ENCODE measurements at places on chromosomes 2 and 18.
A peak's percentile ranks its signal among the peaks of the same experiment; 100 is the strongest.

GRCh38 chr2:181517685-181518301 is 60.6 kb downstream of the ITGA4 start:
- no peak overlapping the region for H3K27ac ChIP-seq
- H3K4me1 ChIP-seq = no peaks in the 10 kb centered on the region
- no peaks in the 10 kb centered on the region for H3K36me3 ChIP-seq
- DNase-seq = peak; percentile 6

DNA sequence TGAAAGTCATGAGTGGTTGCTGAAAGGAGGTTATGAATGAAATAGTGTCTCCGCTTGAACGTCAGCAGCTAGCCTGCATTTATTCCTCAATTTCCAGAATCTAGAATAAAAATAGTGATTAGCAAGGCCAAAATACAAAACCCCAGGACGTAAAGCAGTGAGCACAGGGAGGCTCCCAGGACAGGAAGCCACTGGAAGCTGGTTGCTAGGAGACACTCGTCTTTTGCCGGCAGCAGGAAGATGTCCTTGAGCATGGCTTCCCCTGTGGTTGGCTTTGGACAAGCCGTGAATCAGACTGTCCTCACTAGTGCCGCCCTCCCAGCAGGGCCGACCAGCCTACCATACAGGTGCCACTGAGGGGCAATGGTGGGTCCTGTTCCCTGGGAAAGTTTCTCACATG is 374.4 kb downstream of the MTX2 start:
- peaks cover 18% of the 10 kb centered on the region for H3K27me3 ChIP-seq
- H3K4me1 ChIP-seq = no peaks in the 10 kb centered on the region
- DNase-seq = no peak
- no peak overlapping the region for H3K4me3 ChIP-seq
- H3K36me3 ChIP-seq = no peaks in the 10 kb centered on the region

DNA sequence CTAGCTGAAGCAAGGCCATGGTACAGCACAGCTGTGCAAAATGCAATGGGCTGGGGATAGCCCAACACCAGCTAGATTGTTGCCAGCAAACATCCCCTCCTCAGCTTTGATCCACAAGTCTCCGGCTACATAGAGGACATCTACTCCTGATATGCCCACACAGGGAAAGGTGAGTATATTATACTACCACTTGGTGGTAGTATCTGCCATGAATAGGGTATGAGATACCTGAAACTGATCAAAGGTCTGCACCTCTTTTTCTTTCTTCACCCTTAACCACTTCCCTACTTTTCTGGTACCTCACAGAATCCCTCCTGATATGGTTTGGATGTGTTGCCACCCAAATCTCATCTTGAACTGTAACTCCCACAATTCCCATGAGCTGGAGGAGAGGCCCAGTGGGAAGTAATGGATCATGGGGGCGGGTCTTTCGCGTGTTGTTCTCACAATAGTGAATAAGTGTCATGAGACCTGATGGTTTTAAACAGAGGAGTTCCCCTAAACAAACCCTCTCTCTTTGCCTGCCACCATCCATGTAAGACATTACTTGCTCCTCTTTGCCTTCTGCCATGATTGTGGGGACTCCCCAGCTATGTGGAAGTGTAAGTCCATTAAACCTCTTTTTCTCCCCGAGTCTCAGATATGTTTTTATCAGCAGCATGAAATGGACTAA is 279.6 kb downstream of the TXNL1 start:
- H3K36me3 ChIP-seq = no peaks in the 10 kb centered on the region
- DNase-seq = no peak
- no peaks in the 10 kb centered on the region for H3K4me1 ChIP-seq
- H3K27me3 ChIP-seq = no peaks in the 10 kb centered on the region
- no peak overlapping the region for H3K4me3 ChIP-seq

DNA sequence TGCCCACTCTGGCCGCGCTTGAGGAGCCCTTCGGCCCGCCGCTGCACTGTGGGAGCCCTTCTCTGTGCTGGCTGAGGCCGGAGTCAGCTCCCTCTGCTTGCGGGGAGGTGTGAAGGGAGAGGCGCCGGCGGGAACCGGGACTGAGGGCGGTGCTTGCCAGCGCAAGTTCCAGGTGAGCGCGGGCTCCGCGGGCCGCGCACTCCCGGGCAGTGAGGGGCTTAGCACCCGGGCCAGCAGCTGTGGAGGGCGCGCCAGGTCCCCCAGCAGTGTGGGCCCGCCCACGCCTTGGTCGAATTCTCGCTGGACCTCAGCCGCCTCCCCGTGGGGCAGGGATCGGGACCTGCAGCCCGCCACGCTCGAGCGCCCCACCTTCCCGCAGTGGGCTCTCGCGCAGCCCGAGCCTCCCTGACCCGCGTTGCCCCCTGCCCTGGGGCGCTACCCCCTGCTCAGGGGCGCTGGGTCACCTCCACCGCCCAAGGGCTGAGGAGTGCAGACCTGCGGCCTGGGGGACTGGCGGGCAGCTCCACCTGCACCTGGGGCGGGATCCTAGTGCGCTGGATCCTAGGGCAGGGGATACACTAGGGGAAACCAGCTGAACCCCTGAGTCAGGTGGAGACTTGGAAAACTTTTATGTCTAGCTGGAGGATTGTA is 97.3 kb downstream of the CD8B2 start:
- H3K4me3 ChIP-seq = no peak overlapping the region
- no peak for DNase-seq
- no peaks in the 10 kb centered on the region for H3K27me3 ChIP-seq
- H3K27ac ChIP-seq = no peak overlapping the region

DNA sequence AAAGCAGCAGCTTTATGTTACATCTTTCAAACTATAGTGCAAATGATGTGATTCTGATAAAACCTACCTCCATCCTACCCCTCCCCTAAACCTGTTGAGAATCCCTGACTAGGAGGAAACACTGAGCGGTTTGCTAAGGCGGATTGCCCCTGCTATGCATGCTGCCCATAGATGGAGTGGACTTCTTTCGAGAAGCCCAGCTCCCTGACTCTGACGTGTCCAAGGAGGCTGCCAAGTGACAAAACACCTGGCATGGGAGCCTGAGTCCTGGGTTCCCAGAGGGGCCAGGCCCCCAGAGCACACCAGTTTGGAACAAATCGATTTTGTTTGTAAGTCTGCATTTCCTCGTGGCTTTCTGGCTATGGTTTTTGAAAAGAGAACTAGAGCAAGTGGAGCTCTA is 1.4 kb upstream of the UXS1 start:
- no peaks in the 10 kb centered on the region for H3K4me1 ChIP-seq
- H3K27ac ChIP-seq = no peak overlapping the region
- no peaks in the 10 kb centered on the region for H3K36me3 ChIP-seq
- no peaks in the 10 kb centered on the region for H3K27me3 ChIP-seq

- DNase-seq = no peak
- H3K36me3 ChIP-seq = no peaks in the 10 kb centered on the region
- no peaks in the 10 kb centered on the region for H3K4me1 ChIP-seq
Measured at GRCh38 chr18:67308819-67309218, 207.7 kb downstream of the DSEL start.

- no peaks in the 10 kb centered on the region for H3K4me1 ChIP-seq
- H3K27ac ChIP-seq = no peak overlapping the region
- H3K4me3 ChIP-seq = no peak overlapping the region
Measured at GRCh38 chr2:1600191-1601066, 143.9 kb downstream of the PXDN start.

- no peaks in the 10 kb centered on the region for H3K36me3 ChIP-seq
- no peaks in the 10 kb centered on the region for H3K4me1 ChIP-seq
- H3K27ac ChIP-seq = no peak overlapping the region
- no peaks in the 10 kb centered on the region for H3K27me3 ChIP-seq
- no peak for DNase-seq
Measured at GRCh38 chr2:144376926-144377325, 143.0 kb downstream of the ZEB2 start.

- H3K4me3 ChIP-seq = no peak overlapping the region
- H3K27me3 ChIP-seq = no peaks in the 10 kb centered on the region
- H3K27ac ChIP-seq = no peak overlapping the region
- H3K36me3 ChIP-seq = no peaks in the 10 kb centered on the region
Measured at GRCh38 chr18:45958027-45958426, 9.1 kb downstream of the EPG5 start.

- no peaks in the 10 kb centered on the region for H3K36me3 ChIP-seq
- no peaks in the 10 kb centered on the region for H3K27me3 ChIP-seq
- H3K4me3 ChIP-seq = peak overlapping the region; percentile 79
- DNase-seq = peak; percentile 7
Measured at GRCh38 chr2:147846412-147847081, 1.7 kb downstream of the ACVR2A start.

DNA sequence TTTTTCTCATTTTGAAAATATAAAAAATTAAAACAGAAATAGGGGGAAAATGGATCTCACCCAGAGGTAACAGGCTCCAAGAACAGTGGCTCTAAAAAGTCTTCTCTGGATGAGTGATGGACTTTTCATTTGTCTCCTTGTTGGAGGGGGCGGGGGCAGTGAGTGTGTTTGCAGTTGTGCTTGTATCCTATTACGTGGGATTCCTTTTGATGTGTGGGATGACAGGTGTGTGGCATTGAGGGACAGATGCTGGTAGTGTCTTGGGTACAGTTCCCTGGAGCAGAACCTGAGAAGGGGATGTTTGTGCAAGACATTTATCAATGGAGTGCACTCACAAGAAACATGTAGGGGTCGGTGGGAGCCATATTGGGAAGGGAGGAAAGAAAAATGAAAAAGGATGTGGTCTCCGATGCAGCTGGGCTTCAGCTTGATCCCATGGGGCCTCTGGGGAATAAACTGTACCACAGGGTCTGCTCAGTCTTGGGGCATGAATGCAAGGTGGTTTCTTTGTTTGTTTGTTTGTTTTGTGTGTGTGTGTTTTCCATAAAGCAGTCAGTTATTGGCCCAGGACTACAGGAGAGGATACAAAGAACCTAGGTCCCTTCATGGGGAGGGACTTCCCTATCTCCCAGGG is 120.0 kb upstream of the SLC35G4 start:
- H3K4me3 ChIP-seq = no peak overlapping the region
- no peaks in the 10 kb centered on the region for H3K4me1 ChIP-seq
- no peak for DNase-seq

- no peak for DNase-seq
- H3K4me3 ChIP-seq = no peak overlapping the region
- H3K27ac ChIP-seq = no peak overlapping the region
- no peaks in the 10 kb centered on the region for H3K27me3 ChIP-seq
Measured at GRCh38 chr2:183935005-183935404, 663.3 kb upstream of the ZNF804A start.

- no peaks in the 10 kb centered on the region for H3K27me3 ChIP-seq
- no peak for DNase-seq
- H3K27ac ChIP-seq = peak overlapping the region; percentile 91
- peaks cover 7% of the 10 kb centered on the region for H3K4me1 ChIP-seq
- H3K36me3 ChIP-seq = no peaks in the 10 kb centered on the region
- H3K4me3 ChIP-seq = peak overlapping the region; percentile 38
Measured at GRCh38 chr2:217939629-217940245, 63.1 kb downstream of the TNS1 start.

GRCh38 chr2:51673628-51674027 is 641.7 kb upstream of the NRXN1 start:
- H3K36me3 ChIP-seq = no peaks in the 10 kb centered on the region
- H3K27me3 ChIP-seq = no peaks in the 10 kb centered on the region
- H3K27ac ChIP-seq = no peak overlapping the region
- H3K4me1 ChIP-seq = no peaks in the 10 kb centered on the region
- H3K4me3 ChIP-seq = no peak overlapping the region

DNA sequence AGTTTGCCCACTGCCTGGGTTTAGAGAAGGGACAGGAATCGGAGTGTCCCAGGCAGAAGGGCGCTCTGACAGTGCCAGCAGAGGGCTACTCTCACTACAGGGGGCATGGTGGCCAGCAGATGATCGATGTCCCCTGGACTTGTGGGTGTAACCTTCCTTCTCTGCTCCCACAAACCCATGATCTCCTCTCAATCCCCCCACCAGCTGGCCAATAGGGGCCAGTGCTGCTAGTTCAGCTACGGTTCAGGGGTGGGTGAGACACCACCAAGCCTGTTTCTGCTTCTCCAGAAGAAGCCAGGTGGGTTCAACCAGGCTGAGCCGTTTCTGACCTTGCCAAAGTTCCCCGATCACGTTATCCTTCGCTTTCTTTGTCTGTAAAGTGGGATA is 1.3 kb downstream of the NPPC start:
- H3K4me1 ChIP-seq = peaks cover 6% of the 10 kb centered on the region
- H3K27ac ChIP-seq = no peak overlapping the region
- DNase-seq = no peak

DNA sequence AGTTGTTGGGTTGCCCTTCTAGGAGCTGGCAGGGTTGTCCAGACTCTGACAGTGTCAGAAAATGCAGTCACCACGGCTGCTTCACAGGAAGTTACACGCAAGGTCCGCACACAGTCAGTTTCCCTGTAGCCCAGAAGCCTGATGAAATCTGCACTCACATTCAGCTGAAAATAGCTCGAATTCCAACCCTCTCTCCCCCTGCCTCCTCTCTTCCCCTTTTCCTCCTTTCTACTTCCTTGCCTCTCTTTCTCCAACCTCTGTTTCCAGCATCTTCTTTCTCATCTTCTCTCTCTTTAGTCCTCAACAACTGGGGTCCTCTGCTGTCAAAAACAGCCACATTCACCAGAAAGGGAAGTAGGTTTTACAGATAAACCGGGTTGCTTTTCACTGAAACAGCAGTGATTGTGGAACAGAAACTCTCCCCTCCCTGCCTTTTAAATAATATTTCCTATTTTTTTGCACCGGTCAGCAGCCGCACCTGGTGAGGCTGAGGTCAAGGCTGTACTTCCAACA is 69.3 kb downstream of the BCL11A start:
- DNase-seq = no peak
- H3K36me3 ChIP-seq = no peaks in the 10 kb centered on the region
- peak overlapping the region; percentile 10 for H3K27ac ChIP-seq
- H3K4me3 ChIP-seq = no peak overlapping the region

- no peaks in the 10 kb centered on the region for H3K4me1 ChIP-seq
- DNase-seq = no peak
- H3K36me3 ChIP-seq = no peaks in the 10 kb centered on the region
- peak overlapping the region; percentile 45 for H3K4me3 ChIP-seq
- H3K27ac ChIP-seq = no peak overlapping the region
- no peaks in the 10 kb centered on the region for H3K27me3 ChIP-seq
Measured at GRCh38 chr2:161238265-161238559, 70.0 kb upstream of the PSMD14 start.

DNA sequence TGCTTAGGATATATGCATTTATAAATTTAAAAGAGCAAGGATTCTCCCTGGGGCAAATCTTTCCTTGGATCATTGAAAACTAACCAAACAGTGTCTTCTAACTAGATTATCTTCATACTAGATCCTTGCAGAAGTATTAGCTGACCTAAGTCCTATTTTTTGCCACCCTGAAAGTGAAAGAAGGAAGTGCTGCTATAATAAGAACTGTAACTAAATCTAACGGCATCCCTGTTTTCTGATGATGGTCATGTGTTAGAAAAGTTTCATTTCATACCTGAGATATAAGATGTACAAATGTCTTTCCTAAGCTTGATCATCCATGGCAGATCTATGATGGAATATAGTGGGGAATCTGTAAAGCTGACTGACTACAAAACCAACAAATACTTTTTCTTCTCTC is 102.7 kb downstream of the MAP2 start:
- H3K4me3 ChIP-seq = no peak overlapping the region
- no peak for DNase-seq
- H3K27me3 ChIP-seq = no peaks in the 10 kb centered on the region
- H3K4me1 ChIP-seq = no peaks in the 10 kb centered on the region

- H3K36me3 ChIP-seq = no peaks in the 10 kb centered on the region
- no peak for DNase-seq
- no peak overlapping the region for H3K27ac ChIP-seq
- H3K4me3 ChIP-seq = no peak overlapping the region
Measured at GRCh38 chr2:127377262-127377661, 10.5 kb downstream of the MAP3K2 start.

- no peaks in the 10 kb centered on the region for H3K27me3 ChIP-seq
- no peak overlapping the region for H3K27ac ChIP-seq
- no peak for DNase-seq
- no peaks in the 10 kb centered on the region for H3K4me1 ChIP-seq
- no peak overlapping the region for H3K4me3 ChIP-seq
- no peaks in the 10 kb centered on the region for H3K36me3 ChIP-seq
Measured at GRCh38 chr2:113739849-113740248, 16.6 kb downstream of the SLC35F5 start.
